Activated T-helper 17 cell treated with anti-CD3 and anti-CD28 coated beads, Interleukin-2, amount 50 U/mL, for 72 hours (primary cell): ENCODE measurements at places on chromosomes 3 and 15.

GRCh38 chr3:58317811-58318210 lies 11.5 kb downstream of the HTD2 start:
- ATAC-seq, result no peak

- no peak for ATAC-seq
Measured at GRCh38 chr3:29335438-29335837, 54.6 kb downstream of the RBMS3 start.

- peak; percentile 35 for ATAC-seq
Measured at GRCh38 chr3:172184106-172184822, 144.9 kb downstream of the FNDC3B start.

DNA sequence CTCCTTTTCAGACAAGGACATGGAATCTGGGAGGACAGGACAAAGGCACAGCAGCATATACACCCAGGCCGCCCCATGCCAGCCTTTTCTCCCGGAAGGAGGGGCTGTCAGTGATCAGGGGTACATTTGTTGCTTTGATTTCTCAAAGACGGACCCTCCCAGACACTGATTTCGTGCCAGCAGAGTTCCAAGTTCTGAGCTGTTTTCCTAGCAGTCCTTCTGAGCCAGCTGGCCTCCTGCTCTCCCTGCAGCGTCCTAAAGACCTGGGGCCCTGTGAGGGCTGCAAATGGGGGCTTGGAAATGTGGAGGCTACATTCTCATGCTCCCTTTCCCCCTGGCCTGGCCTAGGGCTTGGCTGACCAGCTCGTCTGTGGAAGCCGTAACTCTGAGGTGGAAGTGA lies 22.3 kb downstream of the CTSH start:
- ATAC-seq, result no peak

DNA sequence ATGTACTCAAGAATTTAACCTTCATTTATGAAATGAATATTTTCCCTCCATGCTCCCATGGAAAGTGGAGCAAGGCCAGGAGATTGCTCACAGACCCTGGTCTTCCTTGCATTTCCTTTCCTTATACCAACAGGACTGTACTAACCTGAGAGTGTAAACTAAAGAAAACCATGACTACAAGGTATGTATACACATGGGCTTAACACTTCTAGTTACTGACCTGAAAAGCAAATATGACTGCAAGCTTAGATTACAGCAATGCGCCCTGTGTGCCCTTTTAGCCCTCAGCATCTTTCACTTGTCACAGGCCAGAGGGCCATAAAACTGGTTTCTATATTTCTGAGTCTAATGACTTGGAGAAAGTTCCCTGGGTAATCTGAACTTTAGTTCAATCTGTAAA lies 52.1 kb downstream of the NEK10 start:
- no peak for ATAC-seq

DNA sequence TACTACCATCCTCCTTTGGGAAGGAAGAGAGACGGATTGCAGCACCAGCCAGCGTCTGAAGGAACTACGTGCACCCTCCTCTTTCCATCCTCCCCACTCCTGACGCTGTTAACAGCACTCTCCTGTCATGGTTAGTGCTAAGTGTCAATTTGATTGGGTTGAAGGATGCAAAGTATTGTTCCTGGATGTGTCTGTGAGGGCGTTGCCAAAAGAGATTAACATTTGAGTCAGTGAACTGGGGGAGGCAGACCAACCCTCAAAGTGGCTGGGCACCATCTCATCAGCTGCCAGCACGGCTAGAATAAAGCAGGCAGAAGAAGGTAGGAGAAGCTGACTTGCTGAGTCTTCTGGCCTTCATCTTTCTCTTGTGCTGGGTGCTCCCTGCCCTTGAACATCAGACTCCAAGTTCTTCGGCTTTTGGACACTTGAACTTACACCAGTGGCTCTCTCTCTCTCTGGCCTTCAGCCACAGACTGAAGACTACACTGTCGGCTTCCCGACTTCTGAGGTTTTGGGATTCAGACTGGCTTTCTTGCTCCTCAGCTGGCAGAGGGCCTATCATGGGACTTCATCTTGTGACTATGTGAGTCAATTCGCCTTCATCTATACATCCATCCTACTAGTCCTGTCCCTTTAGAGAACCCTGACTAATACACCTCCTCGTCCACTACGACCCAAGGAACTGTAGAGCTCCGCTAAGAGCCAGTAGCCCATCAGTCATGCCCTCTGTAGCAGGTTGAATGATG lies 128.2 kb upstream of the HES1 start:
- no peak for ATAC-seq
